ENCODE measurements at places on chromosomes 7 and 10. TPM values are rescaled to one million over a fixed set of nuclear protein-coding genes. Genes with fewer than 3 reads are reported as not detected.

Gene PON1
- total RNA-seq: not detected

DNA sequence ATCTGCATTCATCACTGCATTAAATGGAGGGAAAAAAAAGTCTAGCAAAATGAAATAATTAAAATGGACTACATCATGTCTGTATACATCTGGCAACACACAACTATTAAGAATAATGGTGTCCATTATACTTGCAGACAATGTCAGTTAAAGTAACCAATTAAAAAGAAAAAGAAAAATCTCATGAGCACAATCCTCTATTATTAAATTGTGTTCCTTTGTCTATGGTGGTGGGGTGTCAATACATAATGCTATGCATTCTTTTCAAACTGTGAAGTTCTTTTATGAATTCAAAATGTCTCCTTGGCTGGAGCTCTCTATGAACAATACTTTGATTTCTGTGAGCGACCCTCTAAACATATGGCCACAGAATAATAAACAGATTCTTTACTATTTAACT, 63.5 kb downstream of the NRP1 start:
- no peak for DNase-seq

DNA sequence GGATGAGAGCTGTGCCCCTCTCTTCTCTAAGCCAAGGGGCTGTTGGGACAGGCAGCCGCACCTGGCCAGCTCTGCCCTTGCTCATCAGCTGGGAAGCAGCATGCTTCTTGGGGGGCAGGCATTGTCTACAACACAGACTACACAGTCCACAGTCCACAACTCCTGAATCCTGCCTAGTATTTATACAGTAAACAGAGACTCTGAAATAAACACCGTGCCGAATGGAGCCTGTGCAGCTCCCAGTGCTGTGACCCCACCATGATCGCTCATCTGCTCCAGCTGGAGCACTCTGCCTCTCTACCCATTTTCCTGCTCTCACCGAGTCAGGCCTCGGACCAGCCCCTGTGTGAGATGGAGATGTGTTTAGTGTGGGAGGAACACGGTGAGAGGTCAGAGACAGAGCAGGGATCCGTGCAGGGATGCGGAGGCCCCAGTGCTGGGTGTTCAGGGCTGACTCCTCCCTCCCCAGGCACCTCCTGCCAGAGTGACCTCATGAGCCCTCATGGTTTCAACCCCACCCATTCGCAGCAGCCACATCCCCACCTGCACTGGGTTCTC, 608.0 kb downstream of the DNAJB6 start:
- no peak for DNase-seq

Gene OR2A1
- total RNA-seq: 0.16 TPM

DNA sequence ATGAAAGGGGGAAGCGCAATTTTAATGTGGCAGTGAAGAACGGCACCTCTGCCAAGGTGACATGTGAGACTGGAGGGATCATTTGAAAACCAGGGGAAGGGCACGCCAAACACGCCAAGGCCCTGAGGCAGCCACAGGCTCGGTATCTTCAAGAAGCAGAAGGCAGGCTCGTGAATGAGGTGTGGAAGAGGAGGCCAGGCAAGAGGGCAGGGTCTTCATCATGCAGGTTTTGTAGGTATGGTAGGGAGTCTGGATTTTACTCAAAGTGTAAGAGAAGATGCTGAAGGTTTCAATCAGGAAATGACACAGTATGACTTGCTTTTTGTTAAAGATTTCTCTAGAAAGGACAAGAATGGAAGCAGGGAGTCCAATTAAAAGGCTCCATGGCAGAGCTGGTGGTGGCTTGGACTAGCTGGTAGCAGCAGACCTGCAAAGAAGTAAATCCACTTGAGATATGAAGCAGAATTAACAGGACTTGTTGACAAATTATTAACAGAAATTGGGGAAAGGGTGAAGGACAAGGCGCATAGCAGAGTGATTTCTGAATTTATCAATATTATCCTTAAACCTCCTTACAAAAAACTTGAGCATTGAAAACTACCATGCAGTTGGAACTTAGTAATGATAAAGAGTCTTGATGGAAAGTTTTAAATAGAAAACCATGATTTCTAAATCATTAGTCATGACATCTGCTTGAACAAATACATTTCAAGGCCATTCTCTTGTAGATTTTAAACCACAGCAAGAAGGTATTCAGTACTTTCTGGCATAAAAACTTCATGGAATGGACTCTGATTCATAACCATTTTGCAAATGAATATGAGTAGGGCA, 70.4 kb downstream of the COA1 start:
- no peak for DNase-seq

GRCh38 chr10:13717936-13718772, 131.4 kb downstream of the PRPF18 start:
- DNase-seq: peak; percentile 78

GRCh38 chr10:22427101-22427500, 81.8 kb downstream of the SPAG6 start:
- DNase-seq: no peak

Gene GJD4
- total RNA-seq: not detected

GRCh38 chr10:97274828-97275227, 17.6 kb downstream of the ARHGAP19 start:
- no peak for DNase-seq

- DNase-seq: no peak
These were observed 64.0 kb upstream of the CDK1 start for GRCh38 chr10:60714233-60714632.

Gene TMEM225B
- total RNA-seq: not detected

DNA sequence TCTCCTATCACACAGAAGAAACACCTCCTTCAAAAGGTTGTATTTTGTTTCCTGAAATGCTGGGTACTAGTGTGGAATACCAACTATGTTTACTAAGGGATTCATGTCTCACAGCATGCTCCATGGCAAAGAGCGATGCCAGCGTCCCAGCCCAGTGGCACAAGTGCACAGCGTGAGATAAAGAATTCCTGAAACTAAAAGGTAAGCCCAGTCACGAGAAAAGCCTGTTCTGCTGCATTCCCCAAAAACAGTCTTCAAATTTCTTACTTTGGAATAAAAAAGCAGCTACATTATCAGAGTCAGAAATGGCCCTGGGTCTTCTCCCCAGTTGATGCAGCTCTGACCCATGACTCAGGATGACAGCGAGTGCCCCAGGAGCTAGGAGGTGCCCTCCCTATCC, 53.1 kb upstream of the DDC start:
- no peak for DNase-seq

GRCh38 chr7:149791-150636, 42.4 kb upstream of the FAM20C start:
- peak; percentile 83 for DNase-seq

GRCh38 chr10:24762966-24763623, 39.4 kb upstream of the ARHGAP21 start:
- DNase-seq: no peak

DNA sequence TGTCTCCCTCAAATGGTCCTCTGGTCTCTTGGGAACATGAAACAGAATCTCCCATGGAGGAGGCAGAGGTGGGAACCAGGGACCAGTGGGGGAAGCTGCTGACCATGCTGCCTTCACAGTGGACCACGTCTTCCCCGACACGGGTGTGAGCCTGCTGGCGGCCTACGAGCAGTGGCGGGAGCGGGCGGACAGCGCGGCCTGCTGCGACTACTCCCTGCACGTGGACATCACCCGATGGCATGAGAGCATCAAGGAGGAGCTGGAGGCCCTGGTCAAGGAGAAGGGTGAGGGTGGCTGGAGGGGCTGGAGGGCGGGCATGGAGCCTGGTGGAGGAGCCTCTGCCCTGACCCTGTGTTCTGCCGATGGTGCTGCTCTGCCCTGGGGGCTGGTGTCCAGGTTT, 8.0 kb downstream of the DPYSL4 start:
- no peak for DNase-seq

Gene PAX4
- not detected for total RNA-seq

DNA sequence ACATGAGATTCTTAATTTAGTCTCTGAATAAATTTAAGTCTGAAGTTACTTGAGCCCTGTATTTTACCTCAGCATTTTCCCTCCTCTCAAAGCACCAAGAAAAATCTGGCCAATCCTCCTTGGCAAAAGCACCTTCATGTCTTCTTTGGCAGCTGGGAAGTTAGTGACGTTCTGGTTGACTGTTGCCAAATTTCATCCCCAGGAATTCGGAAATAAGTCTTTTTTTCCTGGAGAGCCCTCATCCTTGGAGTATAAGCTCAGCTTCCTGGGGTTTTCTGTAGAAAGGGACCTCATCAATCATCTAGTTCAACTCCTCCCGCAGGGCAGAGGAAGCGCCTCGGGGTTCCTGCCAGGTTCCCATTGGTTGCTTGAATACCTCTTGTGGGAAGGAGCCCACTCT, 377.6 kb downstream of the PHTF2 start:
- no peak for DNase-seq

Gene AKR1C8
- not detected for total RNA-seq

DNA sequence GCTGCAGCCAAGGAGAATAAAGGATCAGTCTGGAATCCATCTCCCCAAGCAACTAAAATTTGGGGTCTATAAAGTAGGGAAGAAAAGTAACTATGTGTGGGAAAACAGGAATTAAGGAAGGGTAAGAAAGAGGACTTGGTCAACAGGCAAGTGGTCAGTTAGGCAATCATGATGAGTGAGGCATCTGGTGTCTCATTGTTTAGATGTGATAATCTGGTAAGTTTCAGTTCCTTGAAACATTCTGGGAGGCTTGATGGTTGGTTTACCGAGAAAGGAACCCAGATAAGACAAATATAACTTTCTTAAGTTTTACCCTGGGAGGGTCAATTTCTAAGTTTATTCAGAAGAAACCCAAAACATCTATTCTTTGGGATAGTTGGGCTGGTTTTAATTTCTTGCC, 22.3 kb downstream of the HYAL4 start:
- no peak for DNase-seq

Gene KCND2
- total RNA-seq: 3.3 TPM

Gene EPHB6
- 13.6 TPM for total RNA-seq

DNA sequence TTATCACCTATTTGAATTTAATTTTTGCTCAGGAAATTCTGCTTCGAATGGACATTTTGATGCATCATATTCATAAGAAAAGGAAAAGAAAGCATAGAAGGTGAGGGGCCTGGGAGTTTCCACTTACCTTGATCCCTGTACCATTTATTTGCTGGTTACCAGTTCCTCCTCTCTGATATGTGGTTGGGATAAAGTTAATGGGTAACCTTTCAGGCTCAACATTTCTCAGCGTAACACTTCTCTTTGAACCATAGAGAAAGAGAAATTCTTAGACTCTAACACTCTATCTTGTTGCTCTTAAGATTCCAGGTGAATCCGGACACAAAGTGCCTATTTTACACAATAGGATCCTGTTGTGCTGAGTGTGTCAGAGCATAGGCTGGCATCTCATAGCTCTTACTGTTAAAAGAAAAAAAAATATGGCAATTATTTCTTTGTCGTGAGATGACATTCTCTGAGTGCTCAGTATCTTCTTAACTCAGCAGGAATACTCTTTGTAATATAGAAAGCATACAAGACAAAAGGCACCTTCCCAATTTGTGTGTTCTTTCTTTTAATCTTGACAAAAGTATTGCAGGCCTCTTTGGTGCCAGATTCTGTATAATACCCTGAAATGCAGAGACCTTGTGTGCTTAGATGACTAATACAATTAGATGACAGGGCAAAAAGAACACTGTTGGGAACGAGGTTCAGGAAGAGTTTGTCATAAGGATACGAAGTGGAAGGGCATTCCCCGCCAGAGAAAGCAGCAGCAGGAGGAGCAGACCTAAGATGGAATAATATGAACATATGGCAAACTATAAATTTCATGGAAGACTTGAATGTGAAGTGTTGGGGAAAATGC, 689.6 kb downstream of the NRG3 start:
- no peak for DNase-seq

Gene CYP2W1
- not detected for total RNA-seq

Gene PARD3
- total RNA-seq: 89.2 TPM
